ENCODE measurements at places on chromosomes 6 and 20.

DNA sequence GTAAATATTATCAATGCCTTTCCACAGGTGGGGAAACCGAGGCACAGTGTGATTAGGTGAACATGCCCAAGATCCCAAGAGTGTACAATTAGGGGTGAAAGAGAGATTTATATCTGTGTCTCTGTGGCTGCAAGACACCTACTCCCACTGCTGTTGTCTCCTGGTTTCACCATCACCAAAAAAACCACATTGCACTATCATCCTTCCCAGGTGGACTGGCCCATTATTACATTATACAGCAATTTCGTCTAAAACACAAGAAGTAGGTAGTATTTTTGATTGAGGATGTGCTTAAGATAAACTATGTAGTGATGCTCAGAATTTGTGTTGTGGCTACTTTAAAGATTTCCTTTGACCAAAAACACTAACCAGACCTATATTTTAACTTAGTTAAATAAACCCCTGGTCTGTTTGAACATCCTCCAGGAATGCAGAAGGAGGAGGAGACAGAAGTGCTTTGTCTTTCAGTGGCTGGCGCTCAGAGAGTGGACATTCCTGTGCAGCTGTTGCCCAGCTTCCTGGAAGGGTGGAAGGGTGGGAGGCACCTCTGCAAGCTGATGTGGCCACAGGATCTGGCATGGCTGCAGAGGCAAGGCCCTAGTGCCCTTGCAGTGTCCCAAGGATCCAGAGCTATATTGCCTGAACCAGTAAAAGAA, 23.8 kb downstream of the DCBLD1 start:
- DNase-seq: no peak

- DNase-seq: no peak
Measured at GRCh38 chr6:20509212-20509611, 25.0 kb upstream of the CDKAL1 start.

- DNase-seq: no peak
Measured at GRCh38 chr6:13445005-13445743, 42.2 kb downstream of the GFOD1 start.

GRCh38 chr6:116314878-116315277, 35.1 kb upstream of the TSPYL1 start:
- no peak for DNase-seq
